ENCODE measurements at places on chromosomes 2 and 18. TPM values are rescaled to one million over a fixed set of nuclear protein-coding genes. Genes with fewer than 3 reads are reported as not detected.

GRCh38 chr2:241546771-241547498 is 11.6 kb upstream of the BOK start:
- no peak for DNase-seq

GRCh38 chr2:48034295-48034694 is 128.0 kb upstream of the FBXO11 start:
- DNase-seq: no peak

GRCh38 chr2:219045937-219046550 is 4.7 kb upstream of the CFAP65 start:
- no peak for DNase-seq

DNA sequence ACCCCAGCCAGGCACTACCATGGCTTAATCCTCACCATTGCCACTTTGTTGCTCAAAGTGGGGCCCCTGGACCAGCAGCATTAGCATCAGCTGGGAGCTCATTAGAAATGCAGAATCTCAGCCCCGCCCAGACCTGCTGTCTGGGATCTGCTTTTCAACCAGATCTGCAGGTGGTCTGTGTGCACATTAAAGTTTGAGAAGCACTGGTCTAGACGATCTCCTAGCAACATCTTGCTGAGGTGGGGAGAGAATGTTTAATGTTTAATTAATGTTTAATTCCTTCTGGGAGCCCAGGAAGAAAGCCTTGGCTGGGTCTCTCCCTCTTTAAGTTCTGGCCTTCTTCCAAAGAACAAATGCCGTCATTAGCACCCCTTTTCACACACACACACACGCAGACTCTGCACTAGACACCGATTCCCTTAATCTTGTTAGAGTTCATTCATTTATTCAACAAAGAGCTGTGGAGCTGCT is 53.7 kb downstream of the EDAR start:
- no peak for DNase-seq

GRCh38 chr2:60529785-60530627 is 23.4 kb downstream of the BCL11A start:
- DNase-seq: no peak

The KATNAL2 gene
- polyA plus RNA-seq: 1.1 TPM

Measured in keratinocyte (primary cell).